ENCODE measurements at places on chromosomes 7 and 10. TPM values are rescaled to one million over a fixed set of nuclear protein-coding genes. Genes with fewer than 3 reads are reported as not detected.

The LGI1 gene
- not detected for total RNA-seq

The HTR7 gene
- total RNA-seq: not detected

The VSTM4 gene
- total RNA-seq: not detected

The ARL4A gene
- total RNA-seq: 13.2 TPM

The PLEKHS1 gene
- not detected for total RNA-seq

The PNLIPRP1 gene
- total RNA-seq: not detected
